ENCODE measurements at places on chromosomes 6 and 20. TPM values are rescaled to one million over a fixed set of nuclear protein-coding genes. Genes with fewer than 3 reads are reported as not detected.
A peak's percentile ranks its signal among the peaks of the same experiment; 100 is the strongest.

GRCh38 chr6:143652841-143653331, 24.9 kb upstream of the PHACTR2 start:
- DNase-seq = no peak

- peak; percentile 55 for DNase-seq
These were observed 608 bp upstream of the EIF2S2 start for GRCh38 chr20:34112600-34113101.

GRCh38 chr6:140437619-140438345, 1063.3 kb upstream of the CITED2 start:
- DNase-seq = no peak

- DNase-seq = no peak
These were observed 116.4 kb upstream of the KCNQ5 start for GRCh38 chr6:72505446-72505845.

GRCh38 chr6:127102299-127102698, 16.2 kb upstream of the RSPO3 start:
- DNase-seq = no peak

DNA sequence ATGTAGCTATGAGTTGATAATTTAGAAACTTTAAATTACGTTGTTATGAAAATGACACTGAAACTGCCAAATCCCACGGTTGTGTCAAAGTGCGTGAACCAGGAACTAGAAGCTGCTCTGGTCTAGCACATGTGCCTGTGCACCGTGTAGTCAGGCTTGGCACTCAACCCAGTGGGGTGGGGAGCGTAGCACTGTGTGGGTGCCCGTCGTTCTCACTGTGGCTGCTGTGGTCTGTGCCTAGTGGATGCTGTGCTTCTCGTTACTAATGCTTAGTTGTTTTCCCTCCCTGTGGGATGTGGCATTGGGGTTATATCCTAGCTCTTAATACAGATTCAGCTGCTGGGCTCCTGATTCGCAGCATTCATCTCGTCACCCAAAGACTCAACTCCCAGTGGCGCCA, 46.2 kb upstream of the ADIG start:
- no peak for DNase-seq

GRCh38 chr20:44026647-44027342, 112.1 kb downstream of the TOX2 start:
- DNase-seq = no peak

GRCh38 chr6:6251555-6252280, 68.7 kb downstream of the F13A1 start:
- no peak for DNase-seq

GRCh38 chr6:164882236-164882635, 427.2 kb downstream of the C6orf118 start:
- no peak for DNase-seq

DNA sequence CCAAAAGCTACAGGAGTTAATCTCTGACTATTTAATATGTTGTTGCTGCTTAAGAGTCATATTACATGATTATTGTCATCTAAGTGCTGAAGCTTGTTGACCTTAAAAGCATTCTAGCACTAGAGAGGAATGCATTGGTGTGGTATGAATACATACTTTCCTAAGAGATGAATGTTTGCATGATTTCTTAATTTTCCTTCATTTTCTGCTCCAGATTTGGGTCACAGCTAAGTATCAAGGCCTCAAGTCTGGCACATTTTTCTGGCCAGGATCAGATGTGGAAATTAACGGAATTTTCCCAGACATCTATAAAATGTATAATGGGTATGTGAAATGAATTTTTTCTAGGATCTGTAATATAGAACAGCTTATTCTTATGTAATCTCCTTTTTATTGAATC, 53.6 kb downstream of the ENPP1 start:
- DNase-seq = no peak

DNA sequence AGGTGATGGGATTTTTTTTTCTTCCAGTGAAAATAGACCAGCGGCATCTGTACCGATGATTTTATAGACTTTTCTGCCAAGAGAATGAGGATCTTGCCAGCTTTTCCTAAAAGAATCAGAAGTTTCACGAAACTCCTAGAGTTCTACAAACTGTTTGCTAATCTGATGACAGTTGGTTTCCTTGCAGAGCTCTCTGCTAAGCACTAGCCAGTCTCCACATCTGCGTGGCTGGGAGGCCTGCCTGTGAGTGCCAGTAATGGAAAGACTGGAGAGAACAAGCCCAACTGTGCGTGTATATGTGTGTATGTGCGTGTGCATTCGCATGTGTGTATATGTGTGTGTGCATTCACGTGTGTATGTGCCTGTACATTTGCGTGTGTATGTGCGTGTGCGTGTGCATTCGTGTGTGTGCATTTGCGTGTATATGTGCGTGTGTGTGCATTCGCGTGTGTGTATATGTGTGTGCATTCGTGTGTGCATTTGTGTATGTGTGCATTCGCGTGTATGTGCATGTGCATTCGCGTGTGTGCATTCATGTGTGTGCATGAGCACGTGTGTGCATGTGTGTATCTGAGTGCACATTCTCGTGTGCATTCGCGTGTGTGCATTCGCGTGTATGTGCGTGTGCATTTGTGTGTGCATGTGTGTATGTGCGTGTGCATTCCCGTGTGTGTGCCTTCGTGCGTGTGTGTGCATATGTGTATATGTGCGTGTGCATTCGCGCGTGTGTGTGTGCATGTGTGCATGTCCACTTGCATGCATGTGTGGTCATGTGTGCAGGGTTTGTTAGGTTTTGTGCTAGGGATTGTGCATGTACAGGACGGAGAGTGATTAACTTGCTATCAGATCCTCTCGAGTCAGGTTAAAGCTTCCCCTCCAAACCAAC, 379.4 kb downstream of the TAF4 start:
- no peak for DNase-seq

DNA sequence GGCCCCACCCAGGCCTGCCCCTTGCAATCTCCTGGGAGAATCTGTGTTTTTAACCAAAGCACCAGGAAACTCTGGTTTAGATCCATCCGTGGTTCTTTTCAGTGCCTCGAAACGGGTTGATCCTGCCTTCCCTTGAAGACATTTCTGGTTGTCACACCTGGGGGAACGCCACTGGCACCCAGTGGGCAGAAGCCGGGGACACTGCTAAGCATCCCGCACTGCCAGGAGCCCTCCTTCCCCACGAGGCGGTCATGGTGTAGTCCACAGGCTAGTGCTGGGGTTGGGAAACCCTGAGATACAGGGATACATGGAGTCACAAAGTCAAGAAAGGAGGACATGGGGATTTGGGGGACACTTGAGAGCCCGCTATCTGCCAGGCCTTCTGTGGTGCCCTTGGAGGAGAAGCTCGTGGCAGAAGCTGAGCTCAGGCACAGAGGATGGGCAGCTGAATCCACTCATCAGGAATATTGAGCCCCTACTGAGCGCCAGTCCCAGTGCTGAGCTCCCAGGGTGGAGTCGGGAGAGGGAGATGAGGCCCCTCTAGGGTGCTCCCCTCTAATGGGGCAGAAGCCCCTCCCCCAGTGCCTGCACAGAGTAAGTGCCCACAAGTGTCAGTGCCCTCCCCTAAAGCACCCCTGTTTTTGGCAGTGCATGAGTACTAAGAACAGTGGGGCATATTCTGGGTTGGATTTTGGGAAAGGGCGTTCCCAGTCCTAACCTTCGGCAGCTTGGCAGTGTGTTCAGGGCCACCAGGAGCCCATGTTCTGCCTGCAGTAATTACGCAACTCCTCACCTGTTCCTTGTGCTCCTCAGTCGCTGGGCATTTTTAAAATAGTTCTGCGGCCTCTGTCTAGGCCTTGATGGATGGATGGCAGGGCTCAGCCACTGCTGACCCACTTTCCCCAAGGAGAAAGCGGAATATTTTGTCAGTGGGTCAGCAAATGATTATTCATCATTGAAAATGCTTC, 25.6 kb upstream of the PHACTR3 start:
- no peak for DNase-seq

- no peak for DNase-seq
These were observed 5.3 kb downstream of the NHLRC1 start for GRCh38 chr6:18117136-18117535.

DNA sequence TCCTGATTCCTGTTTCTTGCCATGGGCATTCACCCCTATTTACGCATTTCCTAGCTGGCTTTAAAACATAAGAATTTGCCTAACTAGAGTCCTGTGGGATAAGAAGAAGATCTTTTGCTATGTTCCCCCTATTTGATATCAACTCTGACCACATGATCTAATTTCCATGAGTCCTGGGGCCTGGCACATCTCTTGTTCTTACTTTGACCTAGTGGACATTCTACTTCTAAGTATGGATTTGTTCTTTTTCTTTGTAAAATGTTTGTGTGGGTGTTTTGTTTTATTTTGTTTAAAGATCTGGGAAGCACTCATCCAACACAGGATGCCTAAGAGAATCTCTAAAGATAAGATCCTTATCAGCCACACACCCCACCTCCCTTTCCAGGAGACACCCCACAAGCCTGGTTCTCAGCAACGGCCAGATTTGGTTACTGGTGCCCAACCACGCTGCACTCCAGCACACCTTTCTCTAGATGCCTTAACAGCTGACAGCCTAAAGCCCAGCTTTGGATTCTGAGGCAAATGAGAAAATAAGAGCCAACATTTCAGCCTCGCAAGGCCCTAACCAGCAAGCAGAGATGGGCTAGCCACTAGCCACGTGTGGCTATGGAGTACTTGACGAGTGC, 74.7 kb downstream of the SLC23A2 start:
- DNase-seq = no peak

GRCh38 chr20:2400290-2400689, 19.6 kb downstream of the TGM6 start:
- no peak for DNase-seq

GRCh38 chr6:22737331-22737730, 168.0 kb downstream of the HDGFL1 start:
- DNase-seq = no peak

- DNase-seq = no peak
These were observed 91.2 kb downstream of the JARID2 start for GRCh38 chr6:15336900-15337560.

GRCh38 chr20:51142448-51142847, 119.5 kb upstream of the KCNG1 start:
- peak; percentile 12 for DNase-seq

- no peak for DNase-seq
These were observed 29.4 kb downstream of the TNXB start for GRCh38 chr6:32079566-32080290.

GRCh38 chr20:50398471-50398820, 111.7 kb upstream of the PTPN1 start:
- DNase-seq = no peak

DNA sequence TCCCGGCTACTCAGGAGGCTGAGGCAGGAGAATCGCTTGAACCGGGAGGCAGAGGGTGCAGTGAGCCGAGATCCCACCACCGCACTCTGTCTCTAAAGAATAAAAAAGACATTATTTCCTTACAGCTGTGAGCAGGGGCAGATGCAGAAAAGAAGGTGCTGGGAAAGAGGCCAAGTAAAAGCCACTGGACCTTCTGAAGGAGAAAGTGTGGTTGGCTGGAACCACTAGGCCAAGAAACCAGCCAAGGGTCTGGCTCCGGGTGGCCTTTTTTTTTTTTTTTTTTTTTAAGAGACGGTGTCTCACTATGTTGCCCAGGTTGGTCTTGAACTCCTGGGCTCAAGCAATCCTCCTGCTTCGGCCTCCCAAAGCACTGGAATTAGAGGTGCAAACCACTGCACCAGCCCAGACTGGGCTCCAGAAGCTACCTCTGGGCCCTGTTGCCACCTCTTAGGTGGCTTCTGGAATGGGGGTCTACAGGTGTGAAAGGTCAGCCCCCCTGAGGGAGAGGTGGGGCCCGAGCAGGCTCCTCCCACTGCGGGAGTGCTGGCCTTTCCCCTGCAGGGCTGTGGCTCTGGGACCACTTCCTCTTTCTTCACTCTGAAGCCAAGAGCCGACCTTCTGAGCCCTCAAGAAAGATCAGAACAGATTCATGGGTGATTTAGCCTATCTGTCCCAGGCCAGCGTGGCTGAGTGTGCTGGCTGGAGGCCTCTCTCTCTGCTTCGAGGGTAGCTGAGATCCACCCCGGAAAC, at the start of gene FGD2:
Gene FGD2, plus strand, starts transcription at position 595 of the 750 bp plus-strand sequence. CDS start 163 bp downstream, outside the sequence.
- DNase-seq = no peak

DNA sequence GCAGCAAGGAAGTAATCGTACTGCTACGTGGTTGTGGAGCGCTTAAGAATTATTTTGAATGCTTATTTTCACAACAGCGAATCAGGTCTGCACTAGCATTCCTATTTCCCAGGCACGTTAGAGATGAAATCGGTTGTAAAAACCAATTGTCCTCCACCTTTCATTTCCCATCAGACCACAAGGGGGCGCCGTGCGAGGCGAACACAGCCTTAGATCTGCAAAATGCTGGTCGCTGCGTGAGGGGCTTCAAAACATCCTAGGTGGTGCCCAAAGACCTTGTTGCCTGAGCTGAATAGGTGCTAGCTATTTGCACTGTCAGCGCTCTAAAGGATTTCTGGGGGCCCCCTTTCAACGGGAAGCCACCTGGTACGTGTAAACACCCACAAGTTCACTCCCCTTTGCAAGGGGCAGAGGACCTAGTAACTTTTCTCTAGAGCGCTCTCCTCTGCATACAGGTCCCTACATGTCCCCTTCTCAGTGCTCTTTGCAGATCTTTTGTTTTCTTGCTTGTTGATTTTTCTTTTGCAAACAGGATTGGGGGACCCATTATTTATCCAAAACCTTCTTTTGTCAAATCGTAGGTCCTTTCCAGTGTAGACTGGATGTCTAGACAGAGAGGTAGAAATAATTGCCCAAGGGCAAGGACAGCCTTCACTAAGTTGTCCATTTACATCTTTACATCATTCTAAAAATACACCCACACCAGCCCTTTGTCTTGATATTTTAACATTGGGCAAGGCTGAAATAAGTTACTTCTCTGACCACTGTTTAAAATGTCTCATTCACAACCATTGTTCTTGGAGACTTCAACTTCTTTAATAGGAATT, 59.8 kb downstream of the NEDD9 start:
- DNase-seq = peak; percentile 78

DNA sequence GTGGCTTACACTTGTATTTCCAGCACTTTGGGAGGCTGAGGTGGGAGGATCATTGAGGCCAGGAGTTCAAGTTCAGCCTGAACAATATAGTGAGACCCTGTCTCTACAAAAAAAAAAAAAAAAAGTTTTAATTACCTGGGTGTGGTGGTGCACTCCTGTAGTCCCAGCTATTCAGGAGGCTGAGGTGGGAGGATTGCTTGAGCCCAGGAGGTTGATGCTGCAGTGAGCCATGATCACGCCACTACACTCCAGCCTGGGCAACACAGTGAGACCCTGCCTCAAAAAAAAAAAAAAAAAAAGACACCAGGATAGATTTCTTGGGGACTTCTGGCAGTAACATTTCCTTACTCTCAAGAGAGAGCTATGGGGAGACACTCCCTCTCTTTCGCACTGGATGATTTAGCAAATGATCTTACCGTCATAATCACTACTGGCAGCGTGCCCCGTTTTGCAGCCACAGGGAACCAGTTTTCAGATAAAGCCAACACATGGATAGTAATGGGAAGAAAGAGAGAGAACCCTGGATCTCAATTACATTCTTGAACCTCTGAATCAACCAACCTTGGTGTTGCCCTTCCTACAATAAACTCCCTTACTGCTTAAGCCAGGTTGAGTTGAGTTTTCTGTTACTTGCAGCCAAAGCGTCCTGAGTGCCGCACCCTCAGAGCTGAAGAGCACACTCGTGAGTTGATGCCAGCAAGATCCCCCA, 18.1 kb upstream of the PTPN1 start:
- DNase-seq = no peak

SLC52A3 gene
- not detected for total RNA-seq

SERINC3 gene
- total RNA-seq = 51.1 TPM

SLC22A16 gene
- 22.5 TPM for total RNA-seq

OTOR gene
- total RNA-seq = not detected

PDE7B gene
- total RNA-seq = 5.2 TPM

TBXT gene
- total RNA-seq = not detected

GTSF1L gene
- total RNA-seq = not detected

OXT gene
- total RNA-seq = 0.75 TPM
